ENCODE measurements at places on chromosomes 2 and 18.

DNA sequence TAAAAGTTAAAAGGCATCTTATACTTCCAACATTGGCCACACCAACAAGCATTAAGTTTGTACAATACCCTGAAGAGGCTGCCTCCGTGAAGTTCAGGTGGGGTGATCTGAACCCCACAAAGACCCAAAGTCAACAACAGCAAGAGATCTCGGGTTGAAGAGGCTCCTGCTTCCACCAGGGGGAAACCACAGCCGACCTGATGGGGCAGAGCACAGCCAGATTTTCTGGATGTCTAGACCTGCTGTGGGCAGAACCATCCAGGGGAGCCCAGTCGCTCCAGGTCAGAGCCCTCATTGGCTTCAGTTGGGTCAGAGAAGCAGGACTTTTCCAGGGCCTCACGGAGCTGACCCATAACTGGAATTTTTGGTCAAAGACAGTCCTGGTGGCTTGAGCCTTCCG is 66.5 kb upstream of the ACKR3 start:
- no peak for DNase-seq

GRCh38 chr2:199596549-199596948 is 138.8 kb upstream of the SATB2 start:
- DNase-seq: no peak

DNA sequence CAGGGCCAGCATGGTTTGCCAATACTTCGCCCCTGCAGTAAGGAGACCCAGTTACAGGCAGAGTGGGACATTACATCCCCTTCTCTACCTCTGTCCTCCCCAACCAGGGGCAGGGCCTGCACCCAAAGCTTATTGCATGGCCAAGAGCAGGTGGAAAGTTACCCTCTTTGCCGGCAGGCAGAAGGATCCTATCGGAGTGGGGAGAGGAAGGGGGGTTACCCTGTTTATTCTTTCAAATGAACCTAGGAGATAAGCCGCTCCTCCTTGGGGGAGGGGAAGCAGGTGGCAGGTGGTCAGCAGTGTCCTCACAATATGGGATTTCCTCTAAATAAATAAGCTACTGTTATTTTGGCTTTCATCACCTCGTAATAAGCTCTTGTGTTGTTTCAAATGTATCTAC is 53.9 kb downstream of the SPATS2L start:
- no peak for DNase-seq

GRCh38 chr18:63292831-63293683 is 26.5 kb downstream of the BCL2 start:
- no peak for DNase-seq

- no peak for DNase-seq
These were observed 439.7 kb upstream of the CDH20 start for GRCh38 chr18:60893355-60894097.

All from fibroblast of skin of right quadriceps (primary cell).